ENCODE measurements at places on chromosomes 6 and 20. TPM values are rescaled to one million over a fixed set of nuclear protein-coding genes. Genes with fewer than 3 reads are reported as not detected.

The PPP1R18 gene
- 156 TPM for total RNA-seq

The SLA2 gene
- total RNA-seq: not detected

The DACT2 gene
- not detected for total RNA-seq

The CLPSL2 gene
- total RNA-seq: not detected

The THBD gene
- 14.2 TPM for total RNA-seq

The TTBK1 gene
- not detected for total RNA-seq

The LINC00237 gene
- not detected for total RNA-seq

The ENPP5 gene
- total RNA-seq: 1.4 TPM

The OR2J3 gene
- total RNA-seq: not detected

The OGFRL1 gene
- total RNA-seq: 32.4 TPM

- DNase-seq: no peak
These were observed 60.4 kb downstream of the SOBP start for GRCh38 chr6:107550241-107550840.

- DNase-seq: peak; percentile 43
These were observed 26.0 kb upstream of the CRIP3 start for GRCh38 chr6:43334466-43335095.

DNA sequence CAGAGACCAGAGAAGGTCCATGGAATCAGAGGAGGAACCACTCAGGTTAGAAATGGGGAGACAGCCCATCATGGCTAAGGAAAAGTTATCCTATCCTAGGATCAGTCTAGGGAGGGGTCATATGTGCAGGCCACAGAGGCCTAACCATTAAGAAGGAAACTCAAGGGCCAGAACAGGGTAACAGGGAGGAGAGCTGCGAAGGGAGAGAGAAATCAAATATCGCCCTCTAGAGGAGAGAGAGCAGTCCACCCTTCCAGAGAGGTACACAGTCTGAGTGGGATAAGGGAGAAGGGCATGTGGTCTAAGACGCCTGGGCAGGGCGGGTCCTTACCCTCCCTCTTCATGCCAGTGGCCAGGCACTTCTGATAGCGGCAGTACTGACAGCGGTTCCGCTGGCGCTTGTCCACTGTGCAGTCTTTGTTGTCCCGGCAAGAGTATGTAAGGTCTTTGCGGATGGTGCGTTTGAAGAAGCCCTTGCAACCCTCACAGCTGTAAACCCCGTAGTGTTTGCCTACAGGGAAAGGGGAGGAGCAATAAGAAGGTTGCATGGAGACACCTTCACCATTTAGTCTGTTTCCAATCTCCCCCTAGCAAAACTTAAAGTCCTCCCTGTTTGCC, 2.9 kb downstream of the RXRB start:
- peak; percentile 48 for DNase-seq

DNA sequence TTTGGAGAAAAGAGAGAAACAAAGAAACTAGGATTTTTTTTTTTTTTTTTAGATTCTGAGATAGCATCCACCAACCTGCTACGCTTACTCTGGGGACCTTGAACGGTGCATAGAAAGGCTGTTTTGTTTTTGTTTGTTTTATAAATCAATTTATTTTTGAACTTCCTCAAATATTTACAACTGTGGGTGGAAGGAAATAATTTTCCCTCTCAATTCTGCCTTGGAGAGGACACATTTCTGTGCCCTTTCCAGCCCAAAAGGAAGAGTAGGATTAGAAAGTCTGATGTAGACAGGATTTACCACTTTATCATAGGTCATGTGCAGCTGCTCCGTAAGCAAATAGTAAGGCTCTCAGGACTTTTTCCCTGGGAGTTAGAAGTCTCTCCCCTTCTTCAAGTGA, 190.5 kb downstream of the NKAIN2 start:
- no peak for DNase-seq

GRCh38 chr20:4905613-4906012, 95.7 kb downstream of the SLC23A2 start:
- no peak for DNase-seq

- no peak for DNase-seq
These were observed 11.1 kb downstream of the KCNB1 start for GRCh38 chr20:49471397-49471796.

DNA sequence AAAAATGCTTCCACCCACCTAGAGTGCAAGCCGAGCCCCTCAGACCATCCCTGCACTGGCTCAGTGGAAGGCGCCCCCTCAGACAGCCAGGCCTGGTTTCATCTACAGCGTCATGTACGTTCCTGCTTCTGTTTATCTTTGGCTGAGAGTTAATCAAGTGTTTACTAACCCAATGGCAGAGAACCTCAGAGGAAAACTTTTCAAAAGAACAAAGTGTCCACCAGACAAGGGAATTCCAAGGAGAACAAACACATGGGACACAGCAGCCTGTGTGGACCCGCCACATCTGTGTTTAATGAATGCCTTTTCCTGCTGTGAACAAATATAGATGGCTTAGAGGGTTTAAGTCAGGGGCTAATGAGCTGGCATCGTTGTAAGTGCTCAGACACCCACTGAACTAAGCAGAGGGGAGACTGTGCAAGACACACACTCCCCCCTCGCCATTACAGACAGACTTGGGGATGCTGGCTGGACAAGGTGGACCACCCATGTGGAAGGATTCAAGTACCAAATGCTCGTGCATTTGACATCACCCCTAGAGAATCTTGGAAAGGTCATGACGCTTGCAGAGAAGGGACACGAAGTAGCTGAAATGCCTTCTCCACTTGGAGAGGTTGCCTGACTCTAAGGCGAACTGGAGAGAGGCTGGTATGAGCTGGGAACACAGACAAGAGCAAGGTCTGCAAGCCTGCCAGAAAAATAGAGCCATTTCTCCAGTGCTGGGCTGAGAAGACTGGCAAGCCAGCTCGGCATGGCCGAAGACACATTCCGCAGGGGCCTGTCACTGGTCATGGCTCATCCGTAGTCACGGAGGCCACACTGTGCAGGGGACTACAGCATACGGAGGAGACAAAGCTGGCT, 53.5 kb upstream of the NXT1 start:
- DNase-seq: no peak

GRCh38 chr20:44684047-44684967, 30.9 kb upstream of the CCN5 start:
- DNase-seq: no peak

DNA sequence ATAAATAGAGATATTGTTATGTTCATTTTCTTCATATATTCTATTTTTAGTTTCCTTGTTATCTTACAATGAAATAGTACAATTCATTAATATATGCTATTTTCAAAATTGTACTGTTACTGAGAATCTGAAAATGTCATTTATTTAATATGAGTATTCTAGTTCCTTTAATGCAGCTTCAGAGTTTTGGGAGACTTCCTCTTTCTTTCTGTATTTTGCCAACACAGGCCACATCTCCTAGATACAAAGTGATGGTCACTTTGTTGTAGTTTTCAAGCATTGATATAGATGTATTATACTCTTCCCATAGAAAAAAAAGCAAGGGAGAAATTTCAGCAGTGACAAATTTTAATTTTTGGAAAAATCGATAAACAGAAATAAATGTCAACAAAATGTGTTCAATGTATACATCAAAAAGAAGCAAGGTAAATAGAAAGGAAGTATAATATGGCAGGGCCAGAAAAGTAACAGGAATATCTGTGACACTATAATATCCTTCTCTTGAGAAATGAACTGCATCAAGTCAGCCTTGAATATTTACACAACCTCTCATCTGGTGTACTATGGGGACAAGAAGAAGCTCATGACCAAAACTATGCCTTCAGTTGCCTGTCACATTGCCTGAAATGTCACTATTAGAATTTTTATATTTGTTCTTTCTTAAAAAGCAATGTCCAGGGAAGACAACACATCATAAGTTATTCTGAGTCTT, 396.0 kb downstream of the TBC1D32 start:
- no peak for DNase-seq

GRCh38 chr6:45710304-45710821, 305.3 kb downstream of the CLIC5 start:
- peak; percentile 23 for DNase-seq

DNA sequence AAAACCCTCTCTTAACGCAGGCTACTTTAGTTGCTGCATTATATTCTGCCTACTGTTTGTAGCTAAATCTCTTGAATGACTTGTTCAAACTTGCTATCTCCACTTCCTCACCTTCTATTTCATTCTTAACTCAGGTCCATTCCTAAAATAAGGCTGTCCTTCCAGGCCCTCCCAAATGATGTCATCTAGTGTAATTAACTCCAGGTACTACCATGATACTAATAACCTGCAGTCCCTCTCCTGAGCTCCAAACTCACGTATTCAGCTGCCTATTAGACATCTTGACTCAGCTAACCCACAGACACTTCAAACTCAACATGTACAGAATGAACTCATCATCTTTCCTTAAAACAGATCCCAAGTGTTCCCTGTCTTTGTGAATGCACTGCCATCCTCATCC, 10.5 kb upstream of the TOP1 start:
- DNase-seq: no peak

DNA sequence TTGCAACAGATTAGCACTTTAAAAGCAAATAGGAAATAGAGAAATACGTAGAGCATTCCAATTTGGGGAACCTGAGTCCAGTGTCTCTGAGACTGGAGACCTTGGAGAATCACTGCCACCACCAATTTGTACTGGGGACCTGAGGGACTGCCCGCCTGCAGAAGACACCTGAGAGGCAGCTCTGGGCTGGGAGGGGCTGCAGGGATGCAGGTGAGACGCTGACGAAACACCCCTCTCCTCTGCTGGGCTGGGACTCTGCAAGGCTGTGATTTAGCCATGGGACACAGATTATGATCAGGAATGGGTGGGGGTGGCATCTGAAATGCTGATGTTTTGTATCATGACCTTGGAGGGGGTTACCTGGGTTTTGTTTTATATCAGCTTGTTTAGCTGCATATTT, 7.0 kb upstream of the APMAP start:
- DNase-seq: no peak

DNA sequence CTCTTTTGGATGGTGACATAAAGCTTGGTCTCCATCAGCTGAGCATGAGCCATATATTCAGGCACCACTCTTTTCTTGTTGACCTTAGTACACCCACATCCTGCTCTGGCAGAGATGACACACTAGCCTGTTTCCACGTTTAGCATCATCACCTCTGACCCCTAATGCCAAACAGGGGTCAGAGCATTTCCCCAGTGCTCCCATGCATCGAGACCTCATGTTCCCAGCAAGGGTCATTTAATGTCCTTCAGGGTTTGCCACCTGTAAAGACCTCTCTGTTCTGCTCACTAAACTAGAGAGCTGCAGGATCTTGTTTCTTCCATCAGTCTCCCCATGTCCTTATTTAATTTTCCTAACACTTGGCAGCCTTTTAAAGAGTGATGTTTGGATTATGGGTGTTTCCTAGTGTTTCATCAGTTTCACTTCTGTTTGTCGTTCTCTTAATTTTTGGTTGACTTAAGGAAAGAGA, 97.5 kb downstream of the AIG1 start:
- no peak for DNase-seq

GRCh38 chr20:62845416-62846160, 16.0 kb downstream of the TCFL5 start:
- DNase-seq: peak; percentile 74

DNA sequence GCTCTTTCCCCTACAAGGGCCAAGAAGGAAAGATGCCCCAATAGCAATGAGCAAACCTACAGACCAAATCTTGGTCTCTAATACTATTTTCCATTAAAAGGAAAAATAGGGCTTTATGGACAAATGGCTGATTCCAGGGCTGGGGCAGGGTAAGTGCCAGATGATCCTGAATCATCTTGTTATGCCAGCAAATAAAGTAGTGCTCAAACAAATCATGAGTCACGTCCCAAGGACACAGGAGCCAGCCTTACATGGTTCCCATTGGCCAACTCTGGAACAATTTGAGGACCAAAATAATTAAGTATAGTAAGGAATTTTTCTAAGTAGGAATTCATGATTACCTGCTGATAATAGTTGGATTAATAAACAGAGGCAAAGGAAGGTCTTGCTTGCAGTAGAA, 53.2 kb upstream of the NKX2-4 start:
- peak; percentile 3 for DNase-seq

GRCh38 chr20:4091490-4092479, 76.4 kb upstream of the RNF24 start:
- no peak for DNase-seq

DNA sequence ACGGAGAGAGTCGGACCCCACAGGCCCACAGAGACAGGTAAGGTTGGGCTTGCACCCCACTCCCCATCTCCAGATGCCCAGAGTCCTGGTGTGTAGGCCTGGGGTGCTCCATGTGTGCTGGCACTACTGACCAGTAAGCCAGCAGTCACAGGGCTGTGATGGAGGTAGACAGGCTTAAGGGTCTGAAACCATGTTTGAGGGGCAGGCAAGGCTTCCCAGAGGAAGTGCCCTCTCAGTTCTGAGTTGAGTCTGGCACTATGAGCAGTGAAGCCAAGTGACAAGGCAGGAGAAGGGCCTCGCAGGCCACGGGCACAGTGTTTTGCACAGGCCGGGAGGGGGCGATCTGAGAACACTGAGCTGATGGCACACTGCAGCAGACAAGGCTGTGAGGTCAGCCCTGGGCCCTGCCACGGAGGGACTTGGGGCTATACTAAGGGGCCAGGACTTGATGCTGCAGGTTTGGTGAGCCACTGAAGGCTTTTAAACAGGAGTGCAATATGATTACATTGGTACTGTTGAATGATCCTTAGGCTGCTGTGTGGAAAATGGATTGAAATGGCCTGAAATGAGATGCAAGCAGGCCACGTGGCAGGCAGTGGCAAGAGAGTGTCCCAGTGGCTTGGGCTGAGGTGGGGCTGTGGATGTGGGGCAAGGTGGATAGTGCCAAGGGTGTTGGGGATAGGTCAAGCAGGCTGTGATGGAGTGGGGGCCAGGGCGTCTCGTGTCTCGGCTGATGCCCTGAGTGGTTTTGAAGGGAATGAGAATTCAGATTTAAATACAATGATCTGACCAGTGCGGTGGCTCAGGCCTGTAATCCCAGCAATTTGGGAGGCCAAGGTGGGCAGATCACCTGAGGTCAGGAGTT, 20.3 kb downstream of the TTBK1 start:
- peak; percentile 33 for DNase-seq

GRCh38 chr6:96649926-96650325, 87.0 kb downstream of the FHL5 start:
- no peak for DNase-seq

DNA sequence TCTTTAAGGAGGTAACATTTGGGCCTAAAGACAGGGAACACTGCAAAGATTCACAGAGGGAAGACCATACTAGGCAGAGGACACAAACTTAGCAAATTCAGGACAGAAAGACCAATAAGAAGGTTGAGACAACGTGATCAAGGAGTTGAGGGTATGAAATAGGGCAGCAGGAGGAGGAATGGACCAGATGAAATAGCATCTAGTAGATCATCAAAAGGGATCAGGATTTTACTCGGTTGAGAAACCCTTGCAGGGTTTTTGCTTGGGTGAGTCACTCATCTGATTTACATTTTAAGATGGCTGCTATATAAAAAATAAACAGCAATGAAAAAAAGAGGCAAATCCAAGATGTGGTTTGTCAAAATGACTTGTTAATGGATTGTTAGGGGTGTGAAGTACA, 4.7 kb downstream of the BCLAF1 start:
- DNase-seq: peak; percentile 37

DNA sequence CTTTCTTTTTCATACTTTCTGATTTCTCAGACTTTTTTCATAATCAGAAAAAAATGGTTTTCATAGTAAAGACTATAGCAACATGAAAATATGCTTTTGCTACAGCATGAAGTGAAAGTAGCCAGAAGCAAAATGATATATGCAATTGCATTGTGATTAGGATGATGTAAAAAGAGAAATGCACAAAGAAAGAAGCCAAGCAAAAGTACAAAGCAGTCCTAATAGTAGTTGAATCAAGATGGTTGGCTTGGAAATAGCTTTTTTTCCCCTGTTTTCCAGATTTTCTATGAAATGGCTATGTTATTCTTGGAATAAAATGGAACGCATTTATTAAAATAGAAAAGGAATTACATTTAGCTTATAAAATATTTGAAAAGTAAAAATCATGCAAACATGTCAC, 77.3 kb downstream of the SEL1L2 start:
- no peak for DNase-seq
